Foreskin fibroblast (primary cell): ENCODE measurements at places on chromosomes 12 and 14.

GRCh38 chr14:91170504-91171121 lies 56.7 kb downstream of the DGLUCY start:
- peak; percentile 48 for DNase-seq

DNA sequence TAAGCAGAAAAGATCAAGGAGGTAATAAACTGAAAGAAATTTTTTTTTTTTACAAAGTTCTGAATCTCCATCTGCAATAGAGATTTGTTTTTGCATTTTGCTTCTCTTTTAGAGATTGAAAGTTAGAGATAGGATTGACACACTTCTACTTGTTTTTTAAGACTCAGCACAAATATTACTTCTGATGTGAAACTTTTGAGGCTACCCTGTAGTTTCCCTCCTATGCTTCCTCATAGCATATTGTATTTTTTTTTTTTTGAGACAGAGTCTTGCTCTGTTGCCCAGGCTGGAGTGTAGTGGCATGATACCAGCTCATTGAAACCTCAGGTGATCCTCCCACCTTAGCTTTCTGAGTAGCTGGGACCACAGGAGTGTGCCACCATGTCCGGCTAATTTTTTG lies 32.1 kb upstream of the SGPP1 start:
- no peak for DNase-seq

GRCh38 chr14:91383439-91383838 lies 34.2 kb downstream of the CCDC88C start:
- no peak for DNase-seq

DNA sequence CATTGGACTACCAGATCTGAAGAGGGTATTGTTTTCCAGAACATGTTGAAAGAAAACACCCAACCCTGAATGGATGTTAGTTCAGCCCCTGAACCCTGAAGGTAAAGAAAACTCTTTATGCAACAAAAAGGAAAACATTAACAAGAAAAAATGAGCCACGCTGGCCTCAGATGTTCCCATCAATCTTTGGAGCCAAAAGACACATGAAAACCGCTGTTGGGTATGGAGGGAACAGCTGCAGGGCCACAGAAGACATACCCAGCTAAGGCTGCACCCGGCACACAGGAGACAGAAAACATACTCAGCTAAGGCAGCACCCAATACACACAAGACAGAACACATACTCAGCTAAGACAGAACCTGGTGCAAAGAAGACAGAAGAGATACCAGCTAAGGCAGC lies 51.3 kb upstream of the GALNT9 start:
- no peak for DNase-seq

DNA sequence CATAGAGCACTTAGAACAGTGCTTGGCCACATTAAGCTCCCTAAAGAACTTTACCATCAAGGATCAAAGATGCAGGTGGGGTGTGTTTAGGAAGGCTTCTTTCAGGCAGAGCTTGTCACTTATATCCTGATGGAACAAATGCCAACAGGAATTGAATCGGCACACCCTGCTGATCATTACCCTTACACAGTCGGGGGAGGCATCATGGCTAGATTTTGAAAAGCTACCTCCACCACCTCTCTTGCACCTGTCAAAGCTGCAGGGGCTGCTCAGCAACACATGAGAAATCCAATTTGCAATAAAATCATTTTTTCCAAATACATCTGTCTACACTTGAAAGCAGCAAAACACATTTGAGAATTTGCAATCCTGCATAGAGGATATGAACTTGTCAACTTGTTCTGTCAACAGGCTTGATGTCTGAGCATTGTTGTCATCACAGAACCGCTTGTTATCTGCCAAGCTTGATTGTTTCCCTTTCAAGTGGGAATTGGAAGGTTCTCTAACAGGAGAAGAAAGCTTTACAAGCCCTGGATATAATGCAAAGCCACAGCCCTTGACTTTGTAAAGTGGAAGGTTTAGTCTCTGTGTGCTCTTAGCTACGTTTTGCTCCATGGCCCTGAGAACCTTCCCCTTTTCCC lies 24.6 kb upstream of the TRIM9 start:
- no peak for DNase-seq

- no peak for DNase-seq
These were observed 16.2 kb downstream of the KRT80 start for GRCh38 chr12:52175371-52176350.

GRCh38 chr14:69077841-69078240 lies 75.1 kb downstream of the DCAF5 start:
- peak; percentile 84 for DNase-seq

DNA sequence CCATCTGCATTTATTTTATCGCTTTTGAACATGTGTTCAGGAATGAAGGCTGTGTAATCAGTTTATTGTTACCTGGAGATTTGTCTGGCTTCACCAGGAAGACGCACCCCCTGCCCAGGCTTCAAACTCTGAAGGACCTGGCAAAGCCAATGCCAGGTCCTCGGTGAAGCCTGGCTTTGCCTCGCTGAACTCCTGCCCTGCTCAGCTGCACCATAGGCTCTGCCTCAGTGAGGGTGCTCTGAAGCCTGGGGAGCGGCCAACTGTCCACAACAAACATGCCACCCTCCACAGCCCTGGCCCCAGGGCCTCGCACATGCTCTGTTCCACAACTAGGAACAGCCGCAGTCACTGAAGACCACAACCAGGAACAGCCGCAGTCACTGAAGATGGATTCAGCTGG lies 66.9 kb downstream of the NTF3 start:
- no peak for DNase-seq

GRCh38 chr14:44271637-44272036 lies 235.4 kb downstream of the FSCB start:
- no peak for DNase-seq

- DNase-seq = no peak
These were observed 615 bp downstream of the CDKN1B start for GRCh38 chr12:12717586-12718380.

DNA sequence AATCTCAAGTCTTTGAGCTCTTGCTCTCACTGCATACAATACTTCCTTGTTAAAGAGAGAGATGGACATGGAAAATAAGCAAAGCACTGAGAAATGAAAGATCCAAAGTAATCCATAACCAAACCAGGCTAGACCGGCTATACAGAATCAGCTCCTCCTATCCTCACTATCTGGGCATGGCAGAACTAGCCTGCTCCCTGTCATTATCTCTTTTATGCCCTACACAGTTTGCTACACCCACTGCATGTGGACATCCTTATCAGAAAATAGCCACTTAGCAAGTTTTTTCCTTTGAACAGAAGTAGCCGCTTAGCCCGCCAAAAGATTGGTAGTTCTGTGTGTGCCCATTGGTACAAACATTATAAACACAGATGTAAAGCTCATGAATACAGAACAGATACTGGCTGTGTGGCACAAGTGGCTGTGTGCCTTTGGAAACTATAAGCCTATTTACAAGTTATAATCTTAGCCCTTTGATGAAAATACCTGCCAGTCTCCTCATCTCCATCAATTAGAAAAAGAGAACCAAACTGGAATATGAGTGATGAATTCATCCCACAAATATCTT lies 34.7 kb downstream of the SPTB start:
- no peak for DNase-seq

- peak; percentile 95 for DNase-seq
These were observed at the start of gene ARL1 for GRCh38 chr12:101407436-101408345. TSS of gene ARL1 (minus strand) at chr12:101407772. CDS start at chr12:101407645, 127 bp downstream.

DNA sequence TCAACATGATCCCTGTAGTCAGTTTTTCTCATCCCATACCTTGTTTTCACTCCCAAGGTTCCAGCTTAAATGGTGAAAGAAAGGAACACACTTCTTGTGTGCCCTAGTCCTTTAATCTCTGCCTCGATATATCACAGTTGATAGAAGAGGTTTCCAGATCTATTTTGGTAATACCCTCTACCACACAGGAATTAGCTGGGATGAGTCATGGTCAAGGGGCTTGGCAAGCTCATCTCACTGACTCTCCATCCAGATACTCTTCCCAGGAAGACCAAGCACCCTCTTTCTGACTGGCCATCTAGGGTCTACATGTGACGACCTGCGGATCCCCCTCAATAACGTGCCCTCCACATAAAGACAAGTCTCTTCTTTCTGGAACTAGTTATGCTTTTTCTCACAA lies 277.9 kb downstream of the ITPR2 start:
- no peak for DNase-seq

DNA sequence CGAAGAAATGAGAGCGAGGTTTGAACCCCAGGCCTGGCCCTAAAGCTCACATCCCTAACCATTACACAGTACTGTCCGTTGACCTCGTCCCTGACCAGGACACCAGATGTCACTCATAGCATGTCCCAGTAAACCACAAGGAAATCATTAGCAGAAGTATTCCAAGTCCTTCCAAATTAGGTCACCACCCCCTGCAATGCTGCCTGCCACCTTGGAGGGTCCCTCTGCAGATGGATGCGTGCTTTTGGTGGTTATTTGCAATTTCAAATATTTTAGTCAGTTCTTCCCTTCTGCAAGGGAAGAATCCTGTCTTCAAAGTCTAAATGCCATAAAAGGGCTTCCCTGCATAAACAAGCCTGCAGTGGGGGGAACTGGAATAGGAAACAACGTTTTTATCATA lies 71.3 kb downstream of the CLMN start:
- no peak for DNase-seq

DNA sequence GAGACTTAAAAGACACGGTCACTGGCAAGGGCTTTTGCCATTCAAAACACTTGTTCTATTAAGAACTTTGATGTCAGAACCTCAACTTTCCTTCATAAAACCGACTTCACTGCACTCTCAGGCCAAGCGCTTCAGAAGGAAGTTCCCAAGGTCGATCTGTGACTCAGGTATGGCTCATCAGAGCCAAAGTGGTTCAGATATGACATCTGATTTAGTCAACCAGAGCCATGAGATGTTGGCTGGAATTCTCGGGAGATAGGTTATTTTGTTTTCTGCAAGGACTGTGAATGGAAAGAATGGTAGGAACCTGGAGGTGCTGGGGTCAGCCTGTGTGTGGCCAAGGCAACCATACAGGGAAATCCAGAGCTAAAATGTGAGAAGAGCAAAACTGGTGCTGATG lies 445.6 kb downstream of the GLT1D1 start:
- no peak for DNase-seq

- no peak for DNase-seq
These were observed 33.3 kb downstream of the KIAA0586 start for GRCh38 chr14:58460772-58461171.

- peak; percentile 80 for DNase-seq
These were observed at the start of gene PPP4R4 for GRCh38 chr14:94173885-94174603. TSS of gene PPP4R4 (plus strand) at chr14:94174322. CDS start at chr14:94174466, 144 bp downstream.

DNA sequence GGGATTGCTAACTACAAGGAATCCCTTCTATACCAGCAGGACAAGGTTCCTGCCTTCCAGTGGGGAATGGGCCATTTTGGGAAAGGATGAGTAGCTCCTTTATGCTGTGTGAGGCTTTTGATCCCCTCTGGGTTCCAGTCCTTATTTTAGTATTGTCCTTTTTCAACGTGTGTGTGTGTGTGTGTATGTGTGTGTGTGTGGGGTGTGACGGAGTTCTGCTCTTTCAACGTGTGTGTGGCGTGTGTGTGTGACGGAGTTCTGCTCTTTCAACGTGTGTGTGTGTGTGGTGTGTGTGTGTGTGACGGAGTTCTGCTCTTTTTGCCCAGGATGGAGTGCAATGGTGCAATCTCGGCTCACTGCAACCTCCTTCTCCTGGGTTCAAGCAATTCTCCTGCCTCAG lies 27.4 kb downstream of the RAB35 start:
- no peak for DNase-seq

- peak; percentile 41 for DNase-seq
These were observed 604 bp downstream of the HCFC2 start for GRCh38 chr12:104064842-104065427.

GRCh38 chr14:62187265-62187664 lies 425.0 kb downstream of the SNAPC1 start:
- no peak for DNase-seq

DNA sequence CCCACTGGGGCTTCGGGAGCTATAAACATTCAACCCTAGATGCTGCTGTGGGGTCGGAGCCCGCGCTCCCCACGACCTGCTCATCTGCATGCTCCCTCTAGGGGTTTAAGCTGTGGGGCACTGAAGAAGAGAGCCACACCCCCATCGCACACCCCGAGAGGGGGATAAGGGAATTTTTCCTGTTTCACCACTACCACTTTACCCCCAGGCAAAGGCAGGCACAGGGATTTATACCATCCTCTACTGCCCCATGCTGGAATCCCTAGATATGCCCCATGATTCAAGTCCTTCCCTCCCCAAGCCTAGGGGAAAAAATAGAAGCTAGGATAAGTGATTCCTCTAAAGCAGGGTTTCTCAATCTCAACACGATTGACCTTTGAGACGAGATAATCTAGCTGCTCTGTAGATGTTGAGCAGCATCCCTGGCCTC lies 59.9 kb upstream of the CCDC60 start:
- no peak for DNase-seq

GRCh38 chr14:26026384-26026783 lies 571.4 kb downstream of the NOVA1 start:
- DNase-seq = no peak

DNA sequence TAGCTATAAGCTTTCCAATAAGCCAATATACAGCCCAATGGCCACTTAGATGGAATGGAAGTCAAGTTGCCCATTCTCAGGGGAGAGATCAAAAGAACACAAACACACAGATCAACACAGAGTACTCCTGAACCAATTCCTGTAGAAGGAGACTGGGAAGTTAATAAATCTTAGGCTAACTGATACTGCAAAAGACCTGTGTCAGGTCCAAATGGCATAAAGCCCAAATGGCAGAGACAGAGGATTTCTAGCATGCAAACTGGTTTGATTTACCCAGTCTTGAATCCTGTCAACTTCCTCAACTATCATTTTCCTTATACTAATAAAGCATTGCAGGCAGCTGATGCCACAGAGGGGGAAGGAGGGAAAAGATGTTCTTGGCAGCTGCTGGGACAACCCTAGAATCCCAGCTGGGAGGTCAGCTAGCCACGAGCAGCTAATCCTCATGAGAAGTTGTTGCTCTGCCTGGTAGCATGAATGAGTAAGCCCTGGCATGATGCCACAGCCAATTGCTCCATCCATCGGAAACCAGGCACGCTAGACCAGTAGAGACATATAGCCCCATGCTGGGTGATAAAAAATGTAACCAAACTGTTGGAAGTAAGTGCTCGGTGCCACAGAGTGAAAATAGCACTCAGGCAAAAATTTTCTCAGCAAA lies 26.2 kb downstream of the ANG start:
- DNase-seq = peak; percentile 12

DNA sequence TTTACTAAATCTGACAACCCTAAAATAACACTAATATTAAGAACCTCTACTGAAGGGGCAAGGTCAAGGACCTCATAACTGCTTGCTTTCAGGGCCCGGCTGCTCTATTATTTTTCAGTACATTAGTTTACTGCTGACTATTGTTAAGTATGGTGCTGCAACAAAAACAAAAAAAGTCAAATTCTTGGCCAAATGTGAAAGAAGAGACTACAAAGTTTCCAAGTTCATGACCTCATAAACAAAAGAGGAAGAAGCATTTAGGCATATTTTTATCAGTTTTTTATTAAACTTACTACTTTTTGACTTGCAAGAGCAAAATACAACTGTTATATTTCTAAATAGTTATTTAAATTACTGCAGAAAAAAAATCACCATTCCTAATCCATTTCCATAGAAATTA lies 109.8 kb upstream of the GPHB5 start:
- DNase-seq = no peak

- DNase-seq = no peak
These were observed 58.8 kb downstream of the SEL1L start for GRCh38 chr14:81474685-81475324.
